Islet precursor cell (in vitro differentiated cells): ENCODE measurements at places on chromosomes 3 and 15.

GRCh38 chr3:115804713-115805119 is 181.4 kb downstream of the GAP43 start:
- DNase-seq: no peak

DNA sequence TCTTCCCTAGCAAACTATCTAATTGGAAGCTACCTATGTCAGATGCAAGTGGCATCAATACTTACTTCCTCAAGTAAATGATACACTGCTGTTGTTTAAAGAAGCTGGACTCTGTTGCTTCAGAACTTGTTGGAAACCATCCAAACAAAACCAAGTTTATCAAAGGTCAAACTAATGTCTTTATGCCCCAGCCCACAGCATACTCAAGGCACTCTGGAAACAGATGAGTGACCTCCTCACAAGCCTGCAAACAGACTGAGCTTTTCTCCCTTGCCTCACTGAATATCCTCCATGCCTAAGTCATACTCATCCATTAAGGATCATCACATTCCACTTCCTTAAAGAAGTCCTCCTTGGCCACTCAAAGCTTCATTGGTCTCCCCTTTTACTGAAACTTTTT is 107.4 kb upstream of the ACP3 start:
- no peak for DNase-seq

DNA sequence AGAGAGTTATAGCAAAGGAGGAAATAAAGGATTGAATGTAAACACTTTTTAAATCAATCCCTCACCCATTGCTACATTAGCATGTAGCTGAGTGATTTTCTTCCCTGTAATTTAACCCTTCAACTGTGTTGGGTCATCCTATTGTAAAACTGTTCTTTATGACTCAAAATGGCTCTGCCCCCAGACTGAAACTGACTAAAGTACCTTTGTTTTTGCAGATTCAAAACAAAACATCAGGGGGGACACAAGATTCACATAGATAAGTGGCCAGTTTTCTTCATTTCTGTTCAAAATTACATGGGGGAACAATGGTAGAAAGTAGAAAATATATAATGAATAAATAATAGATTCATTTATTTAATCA is 268.4 kb downstream of the IGSF11 start:
- no peak for DNase-seq

GRCh38 chr15:70726753-70727152 is 36.6 kb downstream of the UACA start:
- DNase-seq: no peak

GRCh38 chr15:62847900-62848489 is 194.6 kb upstream of the TPM1 start:
- peak; percentile 85 for DNase-seq

DNA sequence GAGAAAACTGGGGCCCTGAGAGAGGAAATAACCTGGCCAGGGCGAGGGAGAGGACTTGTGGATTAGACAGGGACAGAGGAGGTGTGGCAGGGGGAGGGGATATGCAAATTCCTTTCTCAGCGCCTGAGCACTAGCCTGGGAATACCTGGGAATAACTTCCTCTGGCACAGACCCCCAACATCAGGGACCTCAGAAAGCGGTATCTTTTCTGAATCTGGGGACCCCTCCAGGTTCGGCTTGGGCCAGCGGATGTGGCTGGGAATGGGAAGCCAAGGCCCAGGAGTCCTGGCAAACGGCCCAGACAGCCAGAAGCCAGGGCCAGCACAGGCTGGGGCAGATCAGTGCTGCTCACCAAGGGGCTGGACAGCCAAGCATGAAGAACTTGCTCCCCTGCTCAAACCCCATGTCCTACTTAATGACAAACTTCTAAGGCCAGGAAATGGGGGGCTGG is 9.2 kb upstream of the ACSBG1 start:
- no peak for DNase-seq

- no peak for DNase-seq
These were observed 61.9 kb upstream of the ROPN1 start for GRCh38 chr3:124053871-124054270.

GRCh38 chr3:86990734-86991481 is at the start of gene VGLL3:
VGLL3 (minus strand) TSS chr3:86991149; CDS start chr3:86990743, 406 bp downstream.
- DNase-seq: peak; percentile 94

GRCh38 chr3:23330568-23330967 is 127.4 kb downstream of the UBE2E2 start:
- DNase-seq: no peak

DNA sequence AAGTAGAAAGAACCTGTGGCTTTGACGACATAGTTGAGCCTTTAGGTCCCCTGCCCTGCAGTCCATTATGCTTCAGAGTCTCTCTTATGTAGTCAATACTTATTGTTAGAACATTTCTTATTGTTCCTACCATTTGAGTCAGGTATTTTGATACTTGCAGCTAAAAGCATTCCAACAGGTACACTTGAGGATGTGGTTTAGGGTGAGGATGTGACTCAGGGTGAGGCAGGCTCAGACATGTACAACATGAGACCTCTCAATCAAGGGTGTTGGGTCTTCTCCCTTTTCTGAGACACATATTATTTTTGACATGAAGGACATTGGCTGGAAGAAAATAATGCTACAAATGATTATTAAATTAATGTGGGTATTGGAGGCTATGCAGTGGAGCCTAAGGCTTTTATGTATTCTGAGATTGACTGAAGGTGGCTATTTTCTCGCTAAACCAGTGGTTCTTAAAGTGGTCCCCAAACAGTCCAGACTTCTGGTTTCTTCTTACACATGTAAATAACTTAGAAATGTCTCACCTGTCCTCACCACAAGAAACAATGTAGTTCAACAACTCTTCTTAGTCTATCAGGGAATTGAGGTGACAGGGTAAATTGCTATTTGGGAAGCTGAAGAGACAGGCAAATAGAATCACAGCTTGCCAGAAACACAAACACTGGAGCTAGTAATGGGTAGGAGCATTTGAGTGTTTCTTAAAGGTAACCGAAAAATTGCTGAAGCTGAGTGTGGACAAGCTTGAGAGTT is 135.5 kb upstream of the ZPLD1 start:
- DNase-seq: peak; percentile 80

DNA sequence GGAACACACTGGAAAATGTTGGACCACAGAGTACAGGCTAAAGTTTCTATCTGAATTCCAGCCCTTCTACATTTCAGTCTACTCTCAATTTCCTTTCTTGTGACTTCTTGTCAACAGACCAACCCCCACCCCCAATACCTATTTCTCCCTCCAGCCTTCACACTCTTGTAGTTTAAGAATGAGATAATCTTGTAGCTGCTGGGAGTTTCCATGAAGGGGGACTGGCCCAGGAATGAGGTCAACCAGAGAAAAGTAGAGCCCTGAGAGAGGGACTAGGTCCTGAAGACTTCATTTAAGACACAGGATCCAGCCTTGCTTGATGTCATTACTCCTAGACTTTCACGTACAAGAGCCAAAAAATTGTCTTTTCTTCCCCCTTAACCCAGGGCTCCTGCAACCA is 29.5 kb upstream of the FAM107A start:
- DNase-seq: no peak

DNA sequence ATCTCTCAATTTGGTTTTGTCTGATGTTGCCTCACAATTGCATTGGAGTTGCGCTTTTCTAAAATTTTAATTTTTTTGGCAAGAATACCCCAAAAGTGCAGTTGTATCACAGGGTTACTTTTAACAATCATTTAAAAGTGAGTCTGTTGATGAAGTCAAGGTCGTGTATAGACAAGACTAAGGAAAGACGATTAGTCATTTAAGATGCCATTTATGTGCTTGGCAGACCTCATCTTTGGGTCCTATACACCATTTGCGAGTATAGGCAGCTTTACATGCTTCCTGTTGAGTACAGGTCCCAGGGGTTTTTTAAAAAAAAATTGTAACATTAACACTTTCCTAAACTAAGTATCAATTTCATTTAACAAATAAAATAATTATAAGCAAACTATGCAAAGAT is 12.5 kb downstream of the ARNT2 start:
- no peak for DNase-seq
